ENCODE measurements at places on chromosomes 5 and 9. TPM values are rescaled to one million over a fixed set of nuclear protein-coding genes. Genes with fewer than 3 reads are reported as not detected.
A peak's percentile ranks its signal among the peaks of the same experiment; 100 is the strongest.

DNA sequence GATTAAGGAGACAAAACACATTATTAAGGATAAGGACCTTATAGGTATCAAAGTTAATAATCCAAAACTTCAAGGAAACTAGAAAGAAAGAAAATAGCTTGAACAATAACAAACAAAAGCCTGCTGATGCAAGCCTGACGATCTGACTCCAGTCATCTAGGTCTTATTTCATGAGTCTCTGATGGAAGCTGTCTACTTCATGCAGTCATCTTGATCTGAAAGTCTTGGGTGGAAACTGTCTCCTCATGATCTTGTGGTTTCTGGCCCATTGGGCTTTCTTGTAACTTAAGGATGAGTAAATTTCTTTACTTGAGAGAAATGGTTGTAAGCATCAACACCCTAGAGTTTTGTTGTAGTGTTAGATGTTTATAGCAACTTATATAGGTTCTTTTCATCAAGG lies 20.6 kb upstream of the PSIP1 start:
- DNase-seq = no peak

DNA sequence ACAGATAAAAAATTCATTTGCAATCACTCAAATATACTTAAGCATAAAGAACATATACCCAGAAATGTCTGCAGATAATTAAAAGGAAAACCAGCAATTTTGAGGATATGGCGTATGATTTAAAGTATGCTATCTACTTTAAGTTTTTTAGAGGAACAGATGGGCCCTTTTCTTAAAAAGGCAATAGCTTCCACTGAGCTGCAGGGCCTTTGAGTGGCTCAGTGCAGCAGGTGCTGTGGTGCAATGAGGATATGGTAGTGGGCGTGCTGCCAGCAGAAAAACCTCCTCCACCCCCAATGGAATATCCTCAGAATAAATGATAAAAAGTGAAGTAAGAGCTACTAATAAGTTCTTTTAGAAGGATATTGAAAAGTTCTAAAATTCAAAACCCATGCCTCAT lies 814.5 kb downstream of the MTRR start:
- DNase-seq = no peak

DNA sequence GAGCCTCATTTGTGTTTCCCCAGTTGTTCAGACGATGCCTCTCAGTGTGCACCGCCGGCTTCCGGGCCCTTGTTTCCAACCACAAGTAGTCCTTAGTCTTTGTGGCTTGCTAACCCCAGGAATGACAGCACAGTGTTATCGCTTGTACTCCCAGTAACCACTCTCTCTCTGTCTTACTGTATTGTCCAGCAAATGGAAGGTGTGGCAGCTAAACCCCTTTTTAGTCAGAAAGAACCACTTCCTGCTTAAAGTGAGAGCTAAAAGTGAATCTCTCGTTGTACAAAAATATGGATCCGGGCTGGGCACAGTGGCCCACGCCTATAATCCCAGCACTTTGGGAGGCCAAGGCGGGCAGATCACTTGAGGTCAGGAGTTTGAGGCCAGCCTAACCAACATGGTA lies 61.3 kb downstream of the ENC1 start:
- DNase-seq = no peak

TJP2 gene
- total RNA-seq = 168 TPM

PIP5K1B gene
- total RNA-seq = 66.9 TPM

JAKMIP2 gene
- 7.7 TPM for total RNA-seq

- DNase-seq = no peak
These were observed 52.5 kb downstream of the NACC2 start for GRCh38 chr9:136042541-136042940.

- DNase-seq = no peak
These were observed 670 bp downstream of the CCDC171 start for GRCh38 chr9:15553528-15553898.

DNA sequence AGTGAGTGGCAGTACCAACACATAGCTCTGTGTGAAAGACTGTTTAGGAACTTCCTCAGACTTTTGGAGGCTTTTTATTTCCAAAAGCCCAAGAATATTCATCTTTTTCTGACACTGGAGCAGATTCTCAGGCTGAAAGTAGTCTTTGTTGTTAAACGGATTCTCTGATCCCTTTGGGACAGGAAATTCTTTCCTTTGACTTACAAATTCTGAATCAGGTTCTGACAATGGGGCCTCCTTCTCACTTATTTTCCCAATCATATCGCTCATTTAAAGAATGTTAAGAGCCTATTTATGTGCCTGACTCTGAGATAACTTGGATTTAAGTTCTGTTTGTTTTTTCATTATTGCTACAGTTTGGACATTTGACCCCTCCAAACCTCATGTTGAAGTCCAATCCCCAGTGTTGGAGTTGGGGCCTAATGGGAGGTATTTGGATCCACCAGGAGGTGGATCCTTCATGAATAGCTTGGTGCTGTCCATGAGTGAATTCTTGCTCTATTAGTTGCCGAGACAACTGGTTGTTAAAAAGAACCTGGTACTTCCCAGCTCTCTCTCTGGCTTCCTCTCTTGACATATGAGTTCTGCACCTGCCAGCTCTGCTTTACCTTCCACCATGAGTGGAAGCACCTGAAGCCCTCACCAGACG lies 4.1 kb upstream of the ADGRV1 start:
- DNase-seq = no peak

CCL28 gene
- total RNA-seq = 7.6 TPM

GRCh38 chr5:139844472-139845145 lies 49.0 kb downstream of the PSD2 start:
- peak; percentile 80 for DNase-seq

DNA sequence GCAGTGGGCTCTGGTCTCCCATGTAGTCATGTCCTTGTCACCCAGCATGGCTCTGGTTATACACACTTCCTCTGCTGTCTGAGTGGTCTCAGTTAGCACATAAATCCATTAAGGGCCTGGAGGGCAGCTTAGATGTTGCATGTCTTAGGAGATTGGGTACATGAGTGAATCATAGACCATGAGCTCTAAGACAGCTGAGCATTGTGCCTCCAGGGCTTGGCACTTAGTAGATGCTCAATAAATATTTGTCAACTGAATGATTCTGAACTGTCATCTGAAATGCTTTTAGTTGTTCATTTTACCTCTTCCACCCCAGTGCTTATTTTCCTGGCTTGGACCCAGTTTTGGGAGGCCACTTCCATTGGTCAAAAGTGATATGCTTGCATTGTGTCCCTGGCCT lies 135.6 kb downstream of the BOD1 start:
- DNase-seq = no peak

DNA sequence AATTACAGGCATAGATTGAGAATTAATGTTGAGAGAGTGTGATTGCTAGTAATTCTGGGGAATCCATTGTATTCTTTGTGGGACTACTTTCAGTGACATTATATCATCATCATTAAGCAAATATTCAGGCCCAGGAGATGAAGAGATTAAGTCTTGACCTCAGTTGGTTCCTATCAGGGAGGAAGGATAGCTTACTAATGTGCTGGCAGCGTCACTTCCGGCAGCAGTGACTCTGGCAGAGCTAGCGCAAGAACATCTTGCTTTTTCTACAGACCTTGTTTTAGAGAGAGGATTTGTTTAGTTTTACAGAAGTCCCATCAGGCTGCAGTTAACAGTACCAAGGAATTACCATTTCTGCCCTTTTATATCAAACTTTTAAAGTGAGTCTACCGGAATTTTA lies 20.3 kb downstream of the OSTF1 start:
- DNase-seq = peak; percentile 54

- peak; percentile 57 for DNase-seq
These were observed 40.8 kb downstream of the SHC3 start for GRCh38 chr9:89137542-89138462.

- no peak for DNase-seq
These were observed 18.1 kb downstream of the GRXCR2 start for GRCh38 chr5:145854651-145855258.

GRCh38 chr5:41193456-41194205 lies 19.7 kb downstream of the C6 start:
- DNase-seq = peak; percentile 96

DNA sequence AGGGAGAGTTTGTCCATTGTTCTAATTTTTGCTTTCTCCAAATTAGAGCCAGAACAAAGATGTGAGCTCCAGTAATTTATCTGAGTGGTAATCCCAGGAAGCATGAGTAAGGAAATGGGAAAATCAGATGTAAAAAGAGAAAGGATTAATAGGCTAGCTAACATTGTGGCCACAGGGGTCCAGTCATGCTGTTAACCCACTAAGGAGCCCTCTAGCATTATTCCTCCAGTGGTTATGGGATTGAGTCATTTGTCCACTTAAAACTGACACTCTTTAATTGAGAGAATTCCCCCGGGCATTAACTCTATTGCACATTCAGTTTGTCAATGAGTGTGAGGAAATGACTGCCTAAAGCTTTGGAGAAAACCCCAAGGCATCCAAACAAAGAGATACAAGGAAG lies 700.3 kb upstream of the TYRP1 start:
- DNase-seq = no peak

DNA sequence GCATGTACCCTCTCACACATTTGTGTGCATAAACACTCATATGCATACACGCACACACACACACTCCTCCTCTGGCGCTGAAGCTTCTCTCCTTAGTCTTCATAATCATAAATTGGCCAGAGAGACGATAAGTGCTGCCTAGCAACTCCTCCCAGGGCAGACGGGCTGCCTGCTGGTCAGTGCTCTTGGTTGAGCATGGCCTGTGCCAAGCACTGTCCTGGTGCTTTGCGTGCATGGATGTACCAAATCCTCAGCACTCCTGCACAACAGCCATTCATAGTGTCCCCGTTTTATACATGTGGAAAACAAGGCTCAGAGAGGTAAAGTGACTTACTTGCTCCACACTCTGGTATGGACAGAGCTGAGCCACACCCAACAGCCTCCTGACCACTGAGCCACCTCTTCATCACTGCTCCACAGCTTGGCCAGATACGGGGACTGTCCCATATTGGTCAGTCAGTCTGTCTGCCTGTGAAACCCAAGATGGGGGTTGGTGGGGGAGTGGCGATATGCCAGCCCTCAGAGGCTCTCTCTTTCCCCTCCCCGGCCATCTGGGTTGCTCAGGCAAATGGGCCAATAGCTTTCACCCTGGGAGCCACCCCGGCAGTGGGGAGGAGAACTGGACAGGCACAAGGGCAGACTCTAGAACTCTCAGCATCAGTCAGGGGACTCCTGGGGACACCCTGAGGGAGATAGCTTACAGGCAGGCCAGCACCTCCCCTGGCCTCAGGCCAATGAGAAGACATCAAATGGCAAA lies 64.3 kb upstream of the GARNL3 start:
- DNase-seq = no peak

ARID3C gene
- 0.37 TPM for total RNA-seq

DNA sequence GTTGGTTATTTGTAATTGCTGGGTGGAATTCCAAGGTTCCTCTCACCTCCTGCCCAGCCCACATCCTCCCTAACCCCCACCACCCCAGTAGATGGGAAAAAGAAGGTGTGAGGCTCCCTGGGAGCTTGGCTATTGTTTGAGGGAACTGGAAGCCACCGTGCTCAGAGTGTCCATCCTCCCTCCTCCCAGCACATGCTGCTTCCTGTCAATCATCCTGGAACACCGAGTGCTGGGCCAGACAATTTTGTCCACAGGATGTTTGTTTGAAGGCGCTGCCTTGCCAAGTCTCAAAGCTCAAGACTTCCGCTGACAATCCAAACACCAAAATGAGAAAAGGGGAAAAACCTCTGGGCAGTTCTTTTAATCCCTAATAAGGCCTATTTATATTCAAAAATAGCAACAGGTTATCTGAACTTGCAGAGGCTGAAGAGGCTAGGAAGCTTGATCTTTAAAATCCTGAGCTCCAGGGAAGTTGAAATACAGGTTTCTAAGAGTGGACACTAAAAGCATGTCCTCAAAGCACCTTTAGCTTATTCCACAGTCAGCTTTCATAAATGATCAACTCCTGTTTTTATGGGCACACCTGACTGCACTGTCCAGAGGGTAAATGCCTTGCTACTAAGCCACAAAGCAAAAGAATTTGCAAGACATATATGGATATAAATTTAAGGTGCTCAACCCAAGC lies 286.7 kb downstream of the NFIB start:
- DNase-seq = no peak

CARD9 gene
- 3.7 TPM for total RNA-seq

CATSPER3 gene
- total RNA-seq = 11.8 TPM

GRCh38 chr5:105885266-105885665 lies 1785.5 kb downstream of the EFNA5 start:
- DNase-seq = no peak

DNA sequence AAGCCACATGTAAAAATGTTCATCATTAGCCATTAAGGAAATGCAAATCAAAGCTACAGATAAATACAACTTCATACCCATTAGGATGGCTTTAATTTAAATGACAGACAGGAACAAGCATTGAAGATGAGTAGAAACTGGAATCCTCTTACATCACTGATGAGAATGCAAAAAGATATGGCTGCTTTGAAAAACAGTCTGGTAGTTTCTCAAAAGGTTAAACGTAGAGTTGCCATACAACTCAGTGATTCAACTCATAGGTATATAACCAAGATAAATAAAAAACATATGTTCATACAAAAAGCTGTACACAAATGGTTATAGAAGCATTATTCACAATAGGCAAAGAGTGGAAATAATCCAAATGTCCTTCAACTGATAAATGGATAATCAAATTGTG lies 228.8 kb upstream of the ZNF462 start:
- no peak for DNase-seq

GRCh38 chr5:23446424-23446823 lies 61.0 kb upstream of the PRDM9 start:
- DNase-seq = peak; percentile 20

- DNase-seq = no peak
These were observed 390.3 kb downstream of the ANXA1 start for GRCh38 chr9:73541923-73542322.

RIGI gene
- total RNA-seq = 8.4 TPM

TXNDC8 gene
- 17.9 TPM for total RNA-seq

GRCh38 chr5:157513182-157513581 lies 53.2 kb downstream of the NIPAL4 start:
- DNase-seq = no peak

- no peak for DNase-seq
These were observed 688.0 kb upstream of the SEMA6A start for GRCh38 chr5:117262572-117263131.

OR1J2 gene
- total RNA-seq = 1.6 TPM

GRCh38 chr9:78130004-78130403 lies 98.4 kb upstream of the GNAQ start:
- no peak for DNase-seq

KIF4B gene
- total RNA-seq = 6.6 TPM

FAM221B gene
- total RNA-seq = 4.2 TPM

Measured in testis (tissue), 5 donors.